Muscle of leg (tissue), 16 donors: ENCODE measurements at places on chromosomes 3 and 15. TPM values are rescaled to one million over a fixed set of nuclear protein-coding genes. Genes with fewer than 3 reads are reported as not detected.

- DNase-seq, result peak; percentile 73
Observed at GRCh38 chr3:8990266-8991215, 27.3 kb upstream of the RAD18 start.

DNA sequence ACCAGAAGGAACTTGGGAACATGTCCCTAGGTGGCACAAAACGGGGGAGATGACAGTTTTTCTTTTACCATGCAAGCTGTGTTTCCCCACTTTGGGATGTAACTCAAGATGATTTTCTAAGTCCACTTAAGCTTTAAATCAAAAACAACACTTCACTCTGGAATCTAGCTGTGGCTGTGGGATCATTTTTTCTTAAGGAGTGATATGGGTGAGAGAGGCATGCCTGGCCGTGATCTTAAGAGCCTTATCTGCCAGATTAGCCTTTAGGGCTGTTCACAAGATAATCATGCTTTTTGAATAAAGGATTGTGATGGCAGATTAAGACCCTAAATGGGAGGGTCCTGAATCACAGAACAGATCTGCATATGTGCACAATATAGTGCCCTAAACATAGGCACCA lies 384.8 kb upstream of the SEMA6D start:
- DNase-seq, result no peak

Gene ZNF80
- total RNA-seq, result 0.04 TPM

DNA sequence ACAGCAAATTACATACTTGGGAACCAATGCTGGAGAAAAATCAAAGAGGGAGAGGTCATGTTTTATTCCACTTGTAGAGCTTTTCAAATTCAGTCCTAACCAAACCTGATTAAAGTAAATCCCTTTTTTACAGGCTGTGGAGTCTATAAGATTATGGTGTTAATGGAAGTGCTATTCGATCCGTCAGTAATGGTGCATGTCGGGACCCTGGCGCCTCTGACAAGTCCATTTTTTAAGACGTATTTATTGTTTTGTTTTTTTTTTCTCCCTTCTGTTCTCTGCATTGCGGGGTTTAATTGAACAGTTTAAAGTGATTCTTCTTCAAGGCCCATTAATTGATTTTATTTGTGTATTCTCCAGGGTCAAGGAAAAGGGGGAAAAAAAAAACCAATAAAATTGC lies 725.9 kb downstream of the TUSC7 start:
- DNase-seq, result no peak

- DNase-seq, result peak; percentile 4
Observed at GRCh38 chr3:94481226-94481898, 418.5 kb downstream of the NSUN3 start.
